ENCODE measurements at places on chromosomes 12 and 14.

DNA sequence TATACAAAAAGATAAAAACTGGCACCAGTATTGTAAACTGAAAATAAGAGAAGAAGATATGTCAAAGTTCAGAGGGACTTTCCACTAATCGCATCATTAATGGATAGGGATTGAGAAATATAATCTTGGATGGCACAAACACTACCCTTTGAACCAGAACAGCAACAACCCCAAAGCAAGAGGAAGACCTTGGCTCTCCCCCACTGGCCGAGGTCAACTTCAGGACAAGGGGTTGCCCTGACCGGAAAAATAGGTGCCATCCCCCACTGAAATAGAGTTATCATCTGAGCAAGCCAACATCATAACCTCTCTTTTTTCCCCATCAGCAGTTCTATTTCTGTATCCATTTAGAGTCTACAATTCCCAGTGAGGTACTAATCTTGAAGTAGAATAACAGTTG, 72.4 kb upstream of the PCED1B start:
- DNase-seq, result no peak

GRCh38 chr14:82999802-83000201, 1466.1 kb upstream of the SEL1L start:
- DNase-seq, result no peak

DNA sequence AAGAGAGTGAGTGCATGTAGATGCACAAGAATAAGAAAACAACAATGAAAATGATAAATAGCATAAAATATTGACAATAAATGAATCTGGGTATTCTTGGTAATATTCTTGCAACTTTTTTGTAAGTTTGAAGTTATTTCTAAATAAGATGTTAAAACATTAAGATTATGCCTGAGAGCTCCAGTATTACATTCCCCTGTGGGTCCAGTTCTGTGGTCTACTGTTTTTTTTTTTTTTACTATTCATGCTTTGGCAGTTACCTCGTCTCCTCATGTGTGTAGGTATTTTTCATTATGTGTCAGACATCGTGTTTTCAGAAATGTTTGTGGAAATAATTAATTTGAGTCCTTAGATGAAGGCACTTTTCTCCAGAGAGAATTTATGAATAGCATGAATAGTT, 386.2 kb downstream of the AACS start:
- no peak for DNase-seq

DNA sequence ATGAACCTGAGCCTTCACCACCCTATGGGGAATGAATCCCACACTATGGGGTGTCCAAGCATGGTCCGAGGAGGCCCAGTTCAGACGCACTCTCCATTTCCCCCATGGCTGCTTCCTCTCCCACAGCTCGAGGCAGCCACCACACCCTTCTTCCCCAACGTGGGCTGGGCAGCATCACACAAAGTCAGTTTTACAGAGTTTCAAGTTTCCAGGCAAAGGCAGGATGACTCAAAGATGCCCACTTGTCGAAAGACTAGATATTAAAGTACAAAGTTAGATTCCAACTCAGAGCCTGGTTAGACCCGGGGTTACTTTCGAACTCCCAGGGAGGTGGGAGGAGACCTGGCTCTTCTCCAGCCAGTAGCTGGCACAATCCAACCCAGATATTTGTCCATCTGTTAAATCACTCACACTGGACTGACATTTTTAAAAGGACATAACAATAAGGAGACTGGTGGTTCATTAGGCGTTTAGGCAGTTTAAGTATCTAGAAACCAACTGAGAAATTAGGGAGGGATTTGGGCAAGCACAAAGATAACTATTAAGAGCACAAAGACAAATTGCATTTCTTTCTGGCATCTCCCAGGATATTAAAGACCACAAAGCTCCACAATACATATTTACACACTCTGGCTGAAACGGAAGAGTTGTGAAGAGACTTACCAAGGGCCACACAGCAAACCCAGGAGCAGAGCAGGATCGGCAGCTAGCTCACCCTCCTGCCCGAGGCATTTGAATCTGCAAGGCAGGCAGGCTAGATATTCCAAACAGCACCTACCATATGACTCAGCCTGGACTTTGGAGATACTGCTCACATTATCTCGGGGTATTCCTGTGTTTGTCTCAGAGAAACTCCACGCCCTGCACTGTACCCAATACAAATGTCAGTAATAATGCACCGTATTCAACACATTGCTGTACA, 34.8 kb downstream of the TMCC3 start:
- DNase-seq, result no peak

DNA sequence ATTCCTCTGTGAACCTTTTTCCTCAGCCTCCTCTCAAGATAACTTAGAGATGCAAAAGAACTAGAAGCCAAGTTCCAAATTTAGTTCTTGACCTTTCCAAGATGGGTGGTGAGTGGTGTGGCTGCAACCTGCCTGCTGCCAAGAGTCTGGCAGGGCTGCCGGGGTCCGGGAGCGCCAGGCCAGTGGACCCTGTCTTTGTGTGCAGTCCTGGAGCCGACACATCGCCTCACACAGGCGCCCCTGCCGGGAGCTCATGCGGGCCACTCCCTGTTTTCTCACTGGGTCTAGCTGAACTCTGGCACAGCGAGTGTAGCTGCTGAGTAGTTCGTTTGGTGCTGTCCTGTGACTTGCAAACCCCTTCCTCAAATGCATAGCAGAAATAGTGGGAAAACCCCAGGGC, 84.9 kb downstream of the CACNA1C start:
- DNase-seq, result no peak

- no peak for DNase-seq
These were observed 23.0 kb downstream of the DIO3 start for GRCh38 chr14:101584055-101584859.

GRCh38 chr12:82898441-82898840, 211.7 kb downstream of the TMTC2 start:
- DNase-seq, result no peak

DNA sequence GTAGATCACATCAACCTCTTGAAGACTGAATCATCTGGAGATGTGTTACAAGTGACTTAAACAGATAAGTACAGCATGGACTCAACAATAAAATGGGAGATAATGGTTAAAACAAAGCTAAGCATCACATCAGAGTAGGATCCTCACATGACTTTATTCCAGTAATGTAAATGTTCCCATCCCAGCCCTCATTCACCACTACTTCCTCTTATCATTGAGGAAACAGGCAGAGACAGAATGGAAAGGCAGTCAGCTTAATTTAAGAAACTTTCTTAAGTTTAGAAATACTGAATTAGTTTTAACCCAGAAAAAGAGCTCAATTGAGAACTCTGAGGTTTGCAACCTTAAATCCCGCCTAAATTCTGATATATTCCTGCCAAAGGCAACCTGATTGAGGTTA, 1.2 kb upstream of the ALG10 start:
- no peak for DNase-seq

- no peak for DNase-seq
These were observed 27.4 kb upstream of the SMUG1 start for GRCh38 chr12:54215989-54216796.

GRCh38 chr14:69600304-69600891, 11.0 kb upstream of the SUSD6 start:
- no peak for DNase-seq

GRCh38 chr14:90671382-90672234, 144.6 kb downstream of the TTC7B start:
- DNase-seq, result no peak

- no peak for DNase-seq
These were observed 69.2 kb downstream of the MAP1LC3B2 start for GRCh38 chr12:116628450-116628793.

DNA sequence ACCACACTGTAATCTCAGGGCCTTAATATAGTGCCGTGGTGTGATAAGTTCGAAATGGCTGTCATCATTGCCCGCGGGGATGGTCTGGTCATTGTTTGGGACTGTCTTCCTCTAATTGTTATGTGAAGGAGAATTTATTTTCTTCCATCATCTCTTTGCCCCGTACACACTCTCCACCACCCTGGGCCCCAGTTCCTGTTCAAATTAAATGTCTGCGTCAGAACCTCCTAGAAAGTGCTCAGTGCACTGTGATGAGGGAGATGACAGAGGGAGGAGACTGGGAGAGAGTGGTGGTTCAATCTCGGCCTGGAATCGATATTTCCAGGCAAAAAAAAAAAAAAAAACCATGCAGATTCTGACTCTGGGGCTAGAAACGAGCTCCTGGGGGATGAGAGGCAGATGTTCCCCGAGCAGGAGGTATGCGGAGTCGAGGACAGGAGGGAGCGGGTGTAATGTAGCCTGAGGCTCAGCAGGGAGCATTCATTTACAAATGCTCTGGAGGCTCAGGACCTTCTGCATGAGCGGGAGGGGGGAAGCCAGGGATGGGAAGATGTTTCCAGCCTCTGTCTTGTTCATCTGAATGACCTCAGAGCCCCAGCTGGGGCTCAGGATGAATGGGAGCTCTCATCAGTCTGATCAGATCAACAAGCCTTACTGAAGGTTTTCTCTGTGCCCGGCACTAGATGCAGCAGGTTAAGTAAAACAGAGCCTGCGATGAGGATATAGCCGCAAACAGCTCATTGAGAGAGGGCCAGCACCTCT, 219.5 kb downstream of the TBX5 start:
- DNase-seq, result no peak

DNA sequence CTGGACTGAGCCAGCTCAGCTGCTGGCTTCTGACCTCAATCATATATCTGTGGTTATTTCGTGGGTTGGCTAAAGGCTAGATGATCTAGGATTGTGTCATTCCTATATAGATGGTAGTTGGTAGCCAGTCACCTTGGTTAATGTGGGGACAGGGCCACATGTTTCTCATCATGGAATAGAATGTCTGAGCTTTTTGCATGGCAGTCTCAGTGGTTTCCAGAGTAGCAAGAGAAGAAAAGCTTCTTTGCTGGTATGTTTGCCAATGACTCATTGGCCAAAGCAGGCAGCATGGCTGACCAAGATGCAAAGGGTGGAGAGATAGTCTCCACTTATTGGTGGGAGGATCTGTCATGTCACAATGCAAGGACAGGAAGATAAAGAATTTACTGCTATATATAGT, 746.4 kb upstream of the FLRT2 start:
- no peak for DNase-seq
